ENCODE measurements at places on chromosomes 13 and 19. TPM values are rescaled to one million over a fixed set of nuclear protein-coding genes. Genes with fewer than 3 reads are reported as not detected.
A peak's percentile ranks its signal among the peaks of the same experiment; 100 is the strongest.

GRCh38 chr13:52845334-52845761 is 3.1 kb downstream of the PCDH8 start:
- DNase-seq = no peak

DNA sequence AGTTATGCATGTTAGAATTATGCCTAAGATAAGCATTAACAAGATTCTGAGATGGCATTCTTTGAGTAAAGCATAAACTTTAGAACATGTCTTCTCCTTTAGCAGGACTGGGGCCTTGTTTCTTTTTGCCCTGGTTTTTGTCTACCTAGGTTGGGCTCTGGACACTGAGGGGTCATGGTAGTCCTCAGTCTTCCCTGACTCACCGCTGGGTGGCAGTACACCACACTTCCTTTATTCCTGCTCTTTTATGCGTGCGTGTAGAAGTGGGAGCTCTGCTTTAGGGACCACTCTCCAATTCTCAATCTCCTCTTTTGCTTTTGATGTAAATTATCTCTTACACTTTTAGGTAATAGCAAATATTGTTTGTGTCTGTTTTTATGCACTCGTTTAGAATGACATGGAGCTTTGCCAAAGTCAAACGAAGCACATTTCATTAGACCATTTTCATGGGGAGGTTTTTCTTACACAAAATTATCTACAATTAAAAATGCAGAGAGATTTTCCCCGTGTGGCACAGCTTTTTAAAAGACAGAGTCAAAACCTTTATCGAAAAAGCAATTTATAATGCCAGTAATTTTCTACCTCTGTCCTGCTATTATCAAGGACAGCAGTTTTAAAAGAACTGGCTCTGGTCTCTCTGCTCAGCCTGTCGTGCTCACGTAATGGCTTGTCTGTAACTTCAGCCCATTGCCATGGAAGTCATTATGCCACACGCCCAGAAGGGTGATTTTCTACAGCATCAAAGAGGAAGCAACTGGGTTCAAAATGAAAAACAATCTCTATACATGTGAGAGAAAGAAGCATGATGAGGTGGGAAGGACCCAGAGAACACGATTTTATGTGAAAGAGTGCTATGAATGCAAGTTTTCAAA is 413.9 kb downstream of the COG6 start:
- peak; percentile 45 for DNase-seq

DNA sequence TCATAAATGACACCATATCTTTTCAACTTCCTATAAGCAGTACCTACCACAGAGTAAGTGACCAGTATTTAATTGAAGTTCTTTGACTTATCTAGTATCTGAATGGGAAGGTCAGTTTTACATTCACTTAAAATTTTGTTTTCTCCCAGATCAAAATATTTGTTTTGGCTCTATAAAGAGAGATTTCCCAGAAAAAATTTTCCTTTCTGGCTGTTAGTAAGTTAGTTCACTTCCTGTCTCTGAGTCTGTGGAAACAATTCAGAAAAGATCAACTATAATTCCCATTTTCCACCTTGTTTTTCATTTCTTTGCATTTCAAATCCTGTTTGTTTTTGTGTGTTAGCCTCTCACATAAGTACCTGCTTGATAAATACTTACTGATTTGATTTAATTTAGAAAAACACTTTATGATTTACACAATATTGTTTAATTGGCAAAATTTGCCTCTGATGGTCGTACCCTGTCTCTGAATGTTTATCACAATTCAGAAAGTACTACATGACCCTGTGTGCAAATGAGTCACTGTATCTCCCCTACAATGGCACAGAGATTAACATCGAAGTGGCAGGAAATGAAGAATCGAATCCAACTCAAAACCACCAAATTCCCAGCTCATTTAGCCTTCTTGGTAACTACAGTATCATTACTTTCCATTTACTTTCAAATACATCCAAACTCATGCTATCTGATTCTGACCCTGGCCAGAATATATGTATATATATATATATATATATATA is 15.4 kb upstream of the MED4 start:
- no peak for DNase-seq

DNA sequence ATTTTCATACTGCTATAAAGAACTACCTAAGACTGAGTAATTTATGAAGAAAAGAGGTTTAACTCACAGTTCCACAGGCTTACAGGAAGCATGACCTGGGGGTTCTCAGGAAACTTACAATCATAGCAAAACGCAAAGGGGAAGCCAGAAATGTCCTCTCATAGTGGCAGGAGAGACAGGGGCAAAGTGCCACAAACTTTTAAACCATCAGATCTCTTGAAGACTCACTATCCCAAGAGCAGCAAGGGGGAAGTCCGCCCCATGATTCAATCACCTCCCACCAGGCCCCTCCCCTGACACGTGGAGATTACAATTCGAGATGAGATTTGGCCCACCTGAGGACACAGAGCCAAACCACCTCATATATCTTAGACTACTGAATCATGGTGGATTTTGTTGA is 198.7 kb downstream of the KCTD12 start:
- no peak for DNase-seq

GRCh38 chr13:33537026-33537425 is 251.5 kb upstream of the STARD13 start:
- no peak for DNase-seq

GRCh38 chr19:12670159-12670928 is 3.7 kb downstream of the WDR83 start:
- DNase-seq = no peak

DNA sequence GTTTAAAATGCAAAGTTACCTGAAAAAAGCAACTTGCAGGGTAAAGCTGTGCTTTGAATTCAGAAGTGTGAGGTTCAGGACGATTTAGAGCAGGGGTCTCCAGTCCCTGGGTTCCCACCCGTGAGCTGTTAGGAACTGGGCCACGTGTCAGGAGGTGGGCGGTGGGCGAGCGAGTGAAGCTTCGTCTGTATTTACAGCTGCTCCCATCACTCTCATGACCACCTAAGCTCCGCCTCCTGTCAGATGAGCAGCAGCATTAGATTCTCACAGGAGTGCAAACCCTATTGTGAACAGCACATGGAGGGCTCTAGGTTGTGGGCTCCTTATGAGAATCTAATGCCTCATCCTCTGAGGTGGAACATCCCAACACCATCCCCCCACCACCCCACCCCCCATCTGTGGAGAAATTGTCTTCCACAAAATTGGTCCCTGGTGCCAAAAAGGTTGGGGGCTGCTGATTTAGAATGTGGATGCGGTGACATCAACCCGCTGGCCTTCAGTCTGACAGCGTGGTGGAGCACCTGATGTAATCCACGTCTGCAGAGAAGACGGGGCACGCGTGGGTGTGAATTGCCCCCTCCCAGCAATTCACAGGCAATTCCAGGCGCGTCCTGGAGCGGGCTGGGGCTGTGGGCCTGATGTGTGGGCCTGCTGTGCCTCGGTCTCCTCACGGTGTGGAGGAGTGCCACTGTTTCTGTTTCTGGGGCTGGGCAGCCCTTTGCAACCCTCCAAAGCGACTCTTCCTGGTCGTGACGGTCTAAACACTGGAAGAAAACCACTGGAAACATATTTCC is 214.0 kb upstream of the SOX1 start:
- no peak for DNase-seq

LGALS7 gene
- 102 TPM for total RNA-seq

RASGRP4 gene
- total RNA-seq = 1.8 TPM

SIGLEC10 gene
- 1.7 TPM for total RNA-seq

PGLYRP2 gene
- total RNA-seq = 1.1 TPM

ADGRE1 gene
- 0.79 TPM for total RNA-seq

Measured in skin of body (tissue), 3 donors.